ENCODE measurements at places on chromosomes 16 and 17.

GRCh38 chr16:70752426-70752825 lies 48.5 kb downstream of the VAC14 start:
- no peak for DNase-seq

GRCh38 chr17:20086416-20087076 lies 77.4 kb downstream of the SPECC1 start:
- DNase-seq, result no peak

- peak; percentile 82 for DNase-seq
Measured at GRCh38 chr16:2474877-2475412, at the start of gene TBC1D24. TSS of gene TBC1D24 (plus strand) at chr16:2475127. CDS start at chr16:2496149, 21,022 bp downstream.

- DNase-seq, result no peak
Measured at GRCh38 chr17:61575983-61576382, 15.0 kb downstream of the NACA2 start.

- no peak for DNase-seq
Measured at GRCh38 chr17:82108038-82108437, 10.0 kb upstream of the FASN start.

- DNase-seq, result no peak
Measured at GRCh38 chr16:10738231-10739077, 5.2 kb upstream of the NUBP1 start.

GRCh38 chr17:74763565-74764387 lies 12.4 kb downstream of the NAT9 start:
- DNase-seq, result peak; percentile 79

DNA sequence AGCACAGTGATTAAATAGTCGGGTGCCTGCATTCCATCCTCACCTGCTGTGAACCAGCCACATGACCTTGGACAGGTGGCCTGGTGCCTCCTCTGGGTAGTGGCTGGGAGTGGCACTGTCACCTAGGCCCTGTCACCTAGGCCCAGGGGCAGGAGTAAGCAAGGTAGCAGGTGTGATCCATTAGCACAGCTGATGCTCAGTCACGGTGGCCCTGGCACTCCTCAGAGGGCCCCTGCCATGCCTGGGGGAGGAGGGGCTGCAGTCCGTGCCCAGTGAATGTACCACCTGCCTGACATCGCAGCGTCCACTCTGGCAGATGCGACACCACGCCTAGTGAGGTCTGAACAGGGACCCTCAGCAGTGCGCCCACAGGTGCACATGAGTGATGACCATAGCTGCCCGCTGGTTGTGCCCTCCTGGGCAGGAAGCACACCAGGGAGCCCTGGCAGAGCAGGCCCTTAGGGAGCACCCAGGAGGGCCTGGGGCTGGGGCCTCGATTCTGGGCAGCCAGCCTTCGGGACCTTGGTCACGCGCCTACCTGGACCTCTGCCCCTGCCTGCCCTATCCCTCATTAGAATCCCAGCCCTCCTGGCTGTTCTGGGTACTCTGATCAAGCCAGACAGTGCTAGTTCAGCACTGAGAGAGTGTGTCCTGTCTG lies 33.1 kb upstream of the CRISPLD2 start:
- DNase-seq, result no peak

DNA sequence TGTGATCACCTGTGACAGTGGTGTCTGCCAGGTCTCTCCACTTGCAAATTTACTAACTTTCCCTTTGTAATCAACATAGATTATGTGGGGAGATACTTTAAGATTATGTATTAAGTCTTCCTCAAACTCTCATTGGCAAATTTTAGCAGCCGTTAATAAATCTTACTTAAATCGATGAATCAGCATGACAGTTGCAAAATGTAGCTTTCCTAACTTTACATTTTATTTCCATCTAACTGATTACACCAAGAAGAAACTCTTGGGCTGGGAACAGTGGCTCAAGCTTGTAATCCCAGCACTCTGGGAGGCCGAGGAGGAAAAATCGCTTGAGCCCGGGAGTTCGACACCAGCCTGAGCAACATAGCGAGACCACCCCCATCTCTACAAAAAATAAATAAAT lies 23.3 kb upstream of the CPNE2 start:
- no peak for DNase-seq

Measured in SK-N-DZ (cell line).